ENCODE measurements at places on chromosomes 2 and 18.

DNA sequence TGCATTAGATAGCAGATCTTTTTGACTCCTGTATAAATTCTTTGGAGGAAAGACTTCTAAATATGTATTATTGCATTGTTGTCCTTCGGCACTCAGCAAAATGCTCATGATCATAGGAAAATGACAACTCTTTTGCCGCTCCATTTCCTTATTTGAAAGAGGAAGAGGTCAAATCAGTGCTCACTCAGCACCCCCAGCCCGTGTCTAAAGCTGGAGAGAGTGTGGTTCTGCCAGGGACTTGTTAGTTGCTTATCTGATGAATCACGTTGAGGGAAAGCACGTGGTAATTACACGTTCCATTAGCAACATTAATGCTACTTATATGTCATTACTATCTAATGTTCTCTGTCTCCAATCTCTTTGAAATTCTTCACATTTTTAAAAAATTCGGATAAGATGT is 46.0 kb upstream of the MBP start:
- DNase-seq: no peak

DNA sequence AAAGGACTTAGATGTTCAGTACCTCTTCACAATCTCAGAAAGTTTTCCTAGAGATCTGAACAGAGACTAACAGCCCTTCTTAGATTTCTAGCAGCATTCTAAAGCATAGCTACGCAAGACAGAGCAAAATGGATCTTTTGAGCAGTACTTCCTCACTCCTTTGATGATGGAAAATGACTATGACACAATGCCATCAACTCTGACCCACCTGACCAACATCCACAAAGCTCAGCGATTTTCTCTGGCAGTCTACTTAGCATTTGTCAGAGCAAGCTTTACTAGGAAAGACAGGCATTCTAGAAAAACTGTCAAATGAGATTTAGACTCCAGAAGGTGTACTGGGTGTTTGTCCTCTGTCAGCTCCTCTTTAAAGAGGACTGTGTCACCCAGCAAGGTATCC is 180.9 kb upstream of the ACVR2A start:
- DNase-seq: no peak

DNA sequence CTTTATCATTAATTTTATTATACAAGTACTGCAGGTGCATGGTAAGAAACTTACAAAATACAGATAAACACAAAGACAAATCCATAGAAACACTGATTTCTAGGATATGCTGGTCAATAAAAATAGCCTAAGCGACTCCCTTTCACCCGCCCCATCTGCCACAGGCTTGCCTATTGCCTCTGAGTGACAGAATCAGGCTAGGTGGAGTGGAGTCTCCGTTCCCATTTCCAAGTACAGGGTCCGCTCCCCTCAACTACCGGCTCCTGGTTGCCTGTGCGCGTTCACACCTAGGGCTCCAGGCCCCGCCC is 201 bp upstream of the TRAPPC12 start:
- no peak for DNase-seq

DNA sequence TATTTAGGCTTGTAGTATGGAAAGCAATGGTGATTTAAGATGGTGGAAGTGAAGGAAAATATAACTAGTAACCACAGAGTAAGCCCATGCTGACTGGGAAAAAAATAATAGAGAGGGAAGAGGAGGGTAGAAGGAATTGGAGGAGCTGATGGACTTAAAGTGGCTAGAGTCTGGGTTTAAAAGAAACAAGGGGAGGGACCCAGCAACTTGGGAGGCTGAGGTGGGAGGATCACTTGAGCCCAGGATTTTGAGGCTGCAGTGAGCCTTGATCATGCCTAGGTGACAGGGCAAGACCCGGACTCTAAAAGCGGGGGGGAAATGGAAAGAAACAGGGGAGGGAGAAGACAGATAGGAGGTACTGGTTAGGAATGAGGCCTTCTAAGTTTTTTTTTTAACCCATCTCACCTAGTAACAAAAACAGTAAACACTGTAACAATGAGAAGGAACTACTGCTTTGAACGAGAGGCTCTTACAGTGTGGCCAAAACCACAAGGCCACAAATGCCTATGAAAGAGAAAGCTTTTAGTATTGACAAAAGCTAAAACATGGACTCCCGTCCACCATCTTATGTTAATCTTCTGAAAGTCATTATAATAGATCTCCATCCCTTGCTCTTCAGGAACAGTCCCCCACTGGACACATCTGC is 26.6 kb downstream of the METTL8 start:
- no peak for DNase-seq

- DNase-seq: no peak
Measured at GRCh38 chr2:68594674-68595492, 48.5 kb upstream of the PROKR1 start.

GRCh38 chr2:191688934-191689695 is 11.2 kb downstream of the NABP1 start:
- no peak for DNase-seq

DNA sequence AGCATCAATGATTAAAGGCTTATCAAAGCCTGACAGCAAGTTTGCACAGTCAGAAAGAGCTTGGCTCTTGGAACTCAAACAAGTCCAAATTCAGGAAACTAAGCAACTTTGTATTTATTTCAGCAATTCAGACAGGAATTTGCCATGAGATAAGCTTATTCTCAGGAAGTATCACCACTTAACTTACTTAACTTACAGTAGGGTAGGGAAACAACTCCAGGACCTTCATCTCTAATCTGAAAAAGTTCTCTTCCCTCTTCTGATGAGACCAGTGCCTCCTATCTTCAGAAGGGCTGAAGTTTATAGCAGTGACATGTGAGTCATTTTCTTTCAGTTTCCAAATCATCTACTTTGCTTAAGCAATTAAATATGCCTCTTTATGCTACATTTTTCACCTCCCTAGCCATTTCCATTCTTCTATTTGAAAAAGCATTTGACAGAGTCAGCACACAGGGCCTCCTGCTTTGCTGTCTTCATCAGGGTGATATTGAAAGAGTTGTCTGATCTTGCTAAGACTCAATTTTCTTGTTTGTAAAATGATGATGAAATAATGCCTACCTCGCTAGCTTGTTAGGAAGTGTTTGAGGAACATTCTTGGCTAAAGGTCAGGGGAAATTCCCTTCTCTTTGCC is 389.5 kb downstream of the RND3 start:
- DNase-seq: no peak

DNA sequence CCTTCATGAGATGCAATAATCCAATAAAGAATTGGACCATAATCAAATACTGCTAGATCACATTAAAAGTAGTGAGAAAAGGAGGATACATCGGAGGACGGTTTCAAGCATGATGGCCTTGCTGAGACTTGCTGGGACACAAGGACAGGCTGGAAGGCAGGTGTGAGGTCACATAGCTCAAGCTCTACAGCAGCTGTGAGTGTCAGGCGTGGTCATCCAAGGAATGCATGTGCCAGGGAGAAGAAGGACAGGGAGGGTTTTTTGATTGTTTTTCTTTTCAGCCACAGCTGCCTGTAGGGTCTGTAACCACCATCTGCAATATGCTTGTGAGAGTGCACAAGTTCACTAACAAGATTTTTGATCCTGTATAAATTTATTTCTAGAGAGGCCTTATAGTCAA is 57.6 kb downstream of the BMP10 start:
- no peak for DNase-seq

GRCh38 chr2:114821055-114821454 is 378.6 kb downstream of the DPP10 start:
- DNase-seq: no peak

DNA sequence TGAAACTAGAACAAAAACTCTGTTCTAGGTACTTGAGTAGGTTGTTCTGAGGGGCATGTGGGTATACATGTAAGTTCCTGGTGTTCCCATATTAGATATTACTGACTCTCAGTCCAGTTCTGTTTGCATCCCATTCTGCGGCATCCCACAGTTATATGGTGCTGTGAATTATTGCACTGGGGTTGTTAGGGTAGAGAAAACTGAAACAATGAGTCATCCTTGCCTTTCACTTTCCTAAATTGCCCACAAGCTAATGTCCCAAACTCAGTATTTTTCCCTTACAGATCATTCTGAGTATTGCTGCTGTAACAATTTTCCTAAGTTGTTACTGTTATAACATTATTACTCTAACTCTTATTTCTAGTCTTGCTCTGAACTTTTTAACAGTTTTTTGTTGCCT is 3.0 kb downstream of the WDR75 start:
- no peak for DNase-seq

DNA sequence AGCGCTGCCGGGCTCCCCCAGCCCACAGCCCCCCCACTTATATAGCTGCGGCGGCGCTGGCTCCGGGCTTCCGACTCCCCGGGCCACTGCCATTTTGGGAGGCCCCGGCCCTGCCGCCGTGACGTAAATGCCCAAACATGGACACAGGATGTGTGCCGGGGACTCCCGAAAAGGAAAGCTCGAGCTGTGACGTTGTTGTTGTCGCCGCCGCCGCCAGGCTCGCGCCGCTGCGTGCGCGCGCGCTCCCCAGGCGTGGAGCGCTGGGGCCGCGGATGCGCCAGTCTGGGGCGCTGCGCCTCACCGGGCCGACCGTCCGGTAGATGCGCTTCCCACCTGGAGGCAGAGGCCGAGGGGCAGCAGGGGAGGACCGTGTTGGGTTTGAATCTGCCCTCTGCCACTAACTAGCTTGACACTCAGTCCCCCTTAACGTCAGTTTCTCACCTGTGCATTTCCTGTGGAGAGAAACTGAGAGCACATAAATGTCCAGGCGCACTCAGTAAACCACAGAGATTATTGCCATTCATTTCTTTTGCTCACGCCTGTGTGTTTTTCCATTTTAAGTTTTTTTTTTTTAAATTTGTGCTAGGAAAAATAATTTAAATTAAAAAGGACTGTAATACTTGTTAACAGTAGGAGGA is at the start of gene EGR4:
Gene EGR4, minus strand, starts transcription at position 15 of the 638 bp plus-strand sequence. CDS start 231 bp downstream, outside the sequence.
- no peak for DNase-seq

GRCh38 chr2:211114826-211115455 is 558.5 kb downstream of the CPS1 start:
- DNase-seq: no peak

DNA sequence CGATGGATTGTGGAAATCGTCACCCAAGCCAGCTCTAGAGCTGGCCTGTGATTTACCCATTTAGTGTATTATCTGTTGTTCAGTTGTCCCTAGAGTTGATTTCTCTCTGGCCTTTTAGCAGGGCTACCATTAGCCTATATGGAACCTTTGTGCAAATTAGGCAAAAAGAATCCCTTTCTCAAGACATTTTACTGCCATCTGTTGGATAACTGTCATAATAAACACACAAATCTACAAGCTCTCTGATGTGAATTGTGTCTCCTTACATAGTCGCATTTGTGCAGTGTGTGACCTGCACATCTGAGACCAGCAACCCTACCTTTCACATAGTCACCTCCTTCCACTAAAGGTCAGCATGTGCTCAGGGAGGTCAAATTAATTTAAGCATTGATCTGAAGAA is 34.0 kb downstream of the LOXHD1 start:
- no peak for DNase-seq

GRCh38 chr2:172066394-172066886 is 18.9 kb upstream of the DLX1 start:
- DNase-seq: no peak

GRCh38 chr2:42125841-42126594 is 43.1 kb upstream of the EML4 start:
- no peak for DNase-seq

DNA sequence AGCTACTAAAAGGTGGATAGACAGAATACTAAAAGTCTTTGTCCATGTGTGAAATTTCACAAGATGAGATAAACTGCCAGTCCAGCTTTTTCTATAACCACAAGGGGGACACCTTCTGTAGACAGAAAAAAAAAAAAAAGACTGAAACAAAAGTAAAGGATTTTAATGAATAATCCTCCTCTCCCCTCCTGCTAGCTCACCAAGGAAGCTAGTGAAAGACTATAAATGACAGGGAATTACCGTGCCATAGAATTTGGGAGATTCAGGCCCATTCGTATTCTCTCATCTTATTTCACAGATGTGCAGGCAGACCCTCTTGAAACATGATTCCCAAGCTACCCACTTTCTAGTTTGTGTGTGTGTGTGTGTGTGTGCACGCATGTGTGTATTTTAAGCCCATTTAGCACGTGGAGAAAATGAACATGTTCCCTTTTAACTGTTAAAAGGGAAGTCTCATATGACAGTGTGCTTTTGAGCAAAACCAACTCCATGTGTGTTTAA is 36.3 kb upstream of the SLC8A1 start:
- no peak for DNase-seq

DNA sequence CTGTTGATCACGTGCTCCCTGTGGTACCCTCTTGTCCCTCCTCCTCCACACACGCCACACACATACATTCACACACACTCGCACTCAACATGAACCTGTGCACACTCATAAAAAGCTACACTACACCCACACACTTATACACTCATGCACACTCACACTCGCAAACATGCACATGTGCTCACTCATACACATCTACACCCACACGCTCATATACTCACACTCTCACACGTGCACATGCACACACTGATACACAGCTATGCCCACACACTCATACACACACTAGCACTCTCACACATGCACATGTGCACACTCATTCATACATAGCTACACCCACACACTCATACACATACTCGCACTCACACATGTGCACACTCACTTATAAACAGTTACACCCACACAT is 113.6 kb downstream of the LRATD1 start:
- DNase-seq: no peak

- no peak for DNase-seq
Measured at GRCh38 chr18:3867864-3868311, 417.9 kb downstream of the TGIF1 start.

DNA sequence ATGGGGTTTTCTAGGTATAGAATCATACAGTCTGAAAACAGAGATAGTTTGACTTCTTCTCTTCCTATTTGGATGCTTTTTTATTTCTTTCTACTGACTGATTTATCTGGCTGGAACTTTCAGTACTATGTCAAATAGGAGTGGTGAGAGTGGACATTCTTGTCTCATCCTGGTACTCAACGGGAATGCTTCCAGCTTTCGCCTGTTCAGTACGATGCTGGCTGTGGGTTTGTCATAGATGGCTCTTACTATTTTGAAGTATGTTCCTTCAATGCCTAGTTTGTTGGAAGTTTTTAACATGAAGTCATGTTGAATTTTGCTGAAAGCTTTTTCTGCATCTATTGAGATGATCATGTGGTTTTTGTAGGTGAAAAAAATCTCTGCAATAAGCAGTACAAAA is 730.4 kb downstream of the PLCL1 start:
- no peak for DNase-seq

DNA sequence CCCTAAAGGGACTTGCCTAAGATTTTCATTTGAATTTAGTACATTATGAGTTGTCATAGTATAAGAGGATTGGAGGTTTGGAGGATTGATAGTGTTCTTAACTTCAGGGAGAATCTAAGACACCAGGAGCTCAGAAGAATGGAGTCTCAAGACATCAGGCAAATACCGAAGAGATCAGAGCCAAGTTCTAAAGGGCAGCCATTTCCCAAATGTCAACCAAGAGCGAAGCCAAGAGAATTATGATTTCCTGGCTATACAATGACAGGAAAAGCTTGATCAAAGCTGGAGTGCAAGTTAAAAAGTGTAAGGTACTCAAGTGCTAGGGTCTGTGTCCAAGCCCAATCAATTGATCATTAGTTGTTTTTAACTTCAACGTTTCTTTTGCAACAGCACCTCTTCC is 283.0 kb upstream of the FN1 start:
- DNase-seq: no peak

All from left forelimb (tissue), 1 donor.